DMS 273 treated with DMSO at 0.1 percent for 48 hours (cell line): ENCODE measurements at places on chromosomes 5 and 9.

DNA sequence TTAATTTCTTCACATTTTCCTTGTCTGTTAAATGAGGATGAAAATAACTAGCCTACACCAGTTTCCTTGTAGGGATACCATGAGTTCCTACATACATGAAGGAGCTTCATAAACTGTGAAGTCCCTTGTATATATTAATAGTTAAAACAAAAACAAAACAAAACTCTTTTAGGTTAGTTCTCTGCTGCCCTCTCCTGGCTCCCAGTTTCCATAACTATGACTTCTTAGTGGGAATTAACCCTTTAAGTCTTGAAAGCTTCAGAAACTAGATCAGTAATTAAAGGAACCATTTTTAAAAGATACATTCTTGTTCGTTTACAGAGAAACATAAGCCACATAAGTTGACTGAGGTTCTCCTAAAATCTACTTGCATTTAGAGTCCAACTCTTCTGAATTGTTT lies 500.0 kb upstream of the C9orf72 start:
- DNase-seq, result no peak

GRCh38 chr5:33433303-33434240 lies 7.2 kb upstream of the TARS1 start:
- no peak for DNase-seq

DNA sequence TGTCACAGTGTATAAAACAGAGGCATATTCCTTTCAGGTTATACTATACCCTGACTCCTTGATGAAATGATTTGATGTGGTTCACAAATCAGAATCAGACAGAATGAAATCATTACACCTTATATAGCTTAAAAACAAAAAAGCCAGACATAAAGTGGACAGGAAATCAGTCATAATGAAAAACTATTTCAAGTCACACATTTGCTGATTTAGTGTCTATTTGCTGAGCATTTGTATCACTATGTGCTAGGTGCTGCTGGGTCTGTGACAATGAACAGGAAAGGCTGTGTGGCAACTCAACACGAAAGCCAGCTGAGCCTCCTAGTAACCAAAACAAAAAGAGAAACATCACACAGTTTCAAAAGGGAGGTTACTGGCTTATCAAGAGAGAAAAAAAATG lies 194.0 kb downstream of the EFNA5 start:
- no peak for DNase-seq

DNA sequence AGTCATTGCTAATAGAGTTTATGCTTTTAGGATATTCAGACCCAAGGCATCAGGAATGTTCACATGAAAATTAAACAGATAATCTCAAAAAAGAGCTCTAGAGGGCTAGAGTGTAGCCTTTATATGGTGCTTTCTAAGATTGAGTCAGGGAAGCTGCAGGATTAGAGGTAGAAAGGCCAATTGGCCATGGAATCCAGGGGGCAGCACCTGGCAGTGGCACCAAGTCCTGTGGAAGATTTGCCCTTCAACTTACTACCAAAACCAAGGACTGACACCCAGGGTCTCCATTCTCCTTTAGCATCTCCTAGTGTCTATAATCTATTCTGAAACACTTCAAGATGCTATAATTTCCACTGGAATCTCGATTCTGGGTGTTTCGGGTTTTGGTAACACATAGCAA lies 112.4 kb downstream of the ACER2 start:
- DNase-seq, result no peak

- DNase-seq, result no peak
Observed at GRCh38 chr9:106417685-106418084, 445.3 kb upstream of the ZNF462 start.

- peak; percentile 70 for DNase-seq
Observed at GRCh38 chr5:177454397-177455035, 7.9 kb downstream of the PRR7 start.

- no peak for DNase-seq
Observed at GRCh38 chr9:126607731-126608130, 6.0 kb upstream of the LMX1B start.

GRCh38 chr5:131384173-131384572 lies 120.3 kb downstream of the CDC42SE2 start:
- no peak for DNase-seq

DNA sequence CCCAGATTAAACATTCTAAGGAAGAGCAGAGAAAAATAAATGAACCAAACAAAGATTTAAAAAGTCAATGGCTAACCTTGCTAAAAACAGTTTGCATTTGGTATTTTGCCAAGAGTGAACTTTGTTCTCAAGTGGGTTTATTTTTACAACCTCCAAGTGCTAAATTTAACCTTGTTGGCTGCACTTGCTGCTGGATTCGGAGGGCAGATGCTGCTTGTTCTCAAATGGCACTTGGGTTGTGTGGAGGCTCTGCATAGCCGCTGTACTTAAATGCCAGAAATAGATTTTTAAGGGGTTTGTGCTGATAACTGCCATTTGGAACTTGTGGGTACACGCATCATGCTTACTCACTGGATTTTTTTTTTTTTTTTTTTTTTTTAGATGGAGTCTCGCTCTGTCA lies 13.3 kb upstream of the SPATA24 start:
- peak; percentile 61 for DNase-seq

- no peak for DNase-seq
Observed at GRCh38 chr9:77427256-77427927, 220.7 kb downstream of the GNA14 start.

- DNase-seq, result no peak
Observed at GRCh38 chr5:145775893-145776444, 59.2 kb downstream of the PRELID2 start.

GRCh38 chr5:6829150-6829784 lies 116.0 kb downstream of the TENT4A start:
- DNase-seq, result peak; percentile 16

- no peak for DNase-seq
Observed at GRCh38 chr5:143776951-143777350, 35.0 kb upstream of the HMHB1 start.

- no peak for DNase-seq
Observed at GRCh38 chr5:100444961-100445360, 90.2 kb upstream of the FAM174A start.

- DNase-seq, result no peak
Observed at GRCh38 chr9:82722051-82722450, 340.9 kb downstream of the RASEF start.

DNA sequence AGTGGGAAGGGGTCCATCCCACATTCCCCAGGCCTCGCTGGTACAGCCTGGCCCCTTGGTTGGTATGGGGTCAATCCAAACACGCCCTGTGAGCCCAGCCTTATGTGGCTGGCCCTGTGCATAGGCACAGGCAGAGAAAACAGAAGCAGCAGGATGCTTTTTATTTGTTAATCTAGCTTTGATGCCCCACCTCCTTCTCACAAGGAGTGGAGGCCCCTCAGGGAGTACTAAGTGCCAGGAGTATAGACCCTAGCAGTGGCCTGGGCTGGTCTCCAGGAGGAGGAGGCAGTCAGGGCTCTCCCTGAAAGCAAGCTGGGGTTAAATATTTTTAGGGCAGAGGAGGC lies 14.6 kb upstream of the TCF7 start:
- DNase-seq, result no peak

DNA sequence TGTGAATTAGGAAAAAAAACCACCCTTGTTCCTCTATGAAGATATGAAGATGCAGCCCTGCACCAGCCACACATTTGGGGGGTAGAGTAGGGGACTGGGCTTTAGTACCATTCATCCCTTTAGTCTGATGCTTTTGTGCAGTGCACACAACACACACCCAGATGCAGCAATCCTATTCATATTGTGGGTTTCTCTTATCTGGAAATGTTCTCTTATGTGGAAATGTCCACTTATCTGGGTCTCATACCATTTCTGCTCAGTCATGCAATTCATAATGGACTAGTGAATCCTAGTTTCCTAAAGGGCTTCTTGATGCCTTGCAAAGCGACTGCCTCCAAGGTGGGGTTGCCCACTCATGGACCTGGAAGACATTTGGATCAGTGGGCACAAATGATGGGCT lies 47.8 kb downstream of the C9orf152 start:
- no peak for DNase-seq

DNA sequence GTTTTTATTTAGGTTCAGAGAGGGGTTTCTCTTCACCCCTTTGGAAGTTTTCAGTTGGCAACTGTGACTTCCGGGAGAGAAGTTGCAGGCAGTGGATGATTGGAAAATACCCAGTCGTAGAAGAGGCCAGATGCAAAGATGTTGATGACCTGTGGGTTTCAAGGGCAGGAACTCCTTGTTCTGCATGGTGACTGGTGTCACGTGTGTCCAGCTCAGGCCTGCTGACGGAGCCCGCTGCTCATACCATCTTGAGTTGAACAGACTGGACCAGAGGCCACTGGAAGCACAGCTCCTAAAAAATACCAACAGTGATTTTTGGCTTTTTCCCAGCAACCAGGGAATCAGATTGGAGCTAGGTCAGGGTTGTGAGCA lies 243.9 kb upstream of the KLF4 start:
- DNase-seq, result no peak

GRCh38 chr9:124011460-124012301 lies at the start of gene LHX2:
TSS of gene LHX2 (plus strand) at chr9:124011768. CDS start at chr9:124012349, 581 bp downstream.
- DNase-seq, result peak; percentile 86

GRCh38 chr5:149719666-149720065 lies 10.4 kb upstream of the PPARGC1B start:
- no peak for DNase-seq

DNA sequence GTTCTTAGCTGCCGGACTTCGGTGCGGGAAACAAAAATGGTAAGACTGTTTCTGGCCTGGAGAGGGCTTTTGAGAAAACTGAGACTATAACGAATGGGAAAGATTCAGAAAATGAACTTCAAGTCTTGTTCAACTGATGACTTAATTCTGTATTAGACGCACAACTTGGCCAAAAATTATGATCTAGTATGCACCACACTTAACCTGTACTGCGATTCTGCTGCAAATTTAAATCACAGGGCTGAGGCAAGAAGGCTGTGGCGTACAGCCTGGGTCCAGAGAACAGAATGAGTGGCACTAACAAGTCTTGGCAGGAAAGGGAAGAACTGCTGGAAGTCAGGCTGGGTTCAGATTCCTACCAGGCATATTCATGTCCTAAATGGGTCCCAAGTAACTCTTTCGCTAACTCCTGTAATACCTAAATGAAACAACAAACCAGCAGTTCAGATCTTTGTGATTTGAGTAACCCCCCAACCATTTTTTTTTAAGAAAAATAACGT lies 781 bp upstream of the COL23A1 start:
- no peak for DNase-seq

- no peak for DNase-seq
Observed at GRCh38 chr9:96071076-96071814, 195.8 kb downstream of the ERCC6L2 start.

DNA sequence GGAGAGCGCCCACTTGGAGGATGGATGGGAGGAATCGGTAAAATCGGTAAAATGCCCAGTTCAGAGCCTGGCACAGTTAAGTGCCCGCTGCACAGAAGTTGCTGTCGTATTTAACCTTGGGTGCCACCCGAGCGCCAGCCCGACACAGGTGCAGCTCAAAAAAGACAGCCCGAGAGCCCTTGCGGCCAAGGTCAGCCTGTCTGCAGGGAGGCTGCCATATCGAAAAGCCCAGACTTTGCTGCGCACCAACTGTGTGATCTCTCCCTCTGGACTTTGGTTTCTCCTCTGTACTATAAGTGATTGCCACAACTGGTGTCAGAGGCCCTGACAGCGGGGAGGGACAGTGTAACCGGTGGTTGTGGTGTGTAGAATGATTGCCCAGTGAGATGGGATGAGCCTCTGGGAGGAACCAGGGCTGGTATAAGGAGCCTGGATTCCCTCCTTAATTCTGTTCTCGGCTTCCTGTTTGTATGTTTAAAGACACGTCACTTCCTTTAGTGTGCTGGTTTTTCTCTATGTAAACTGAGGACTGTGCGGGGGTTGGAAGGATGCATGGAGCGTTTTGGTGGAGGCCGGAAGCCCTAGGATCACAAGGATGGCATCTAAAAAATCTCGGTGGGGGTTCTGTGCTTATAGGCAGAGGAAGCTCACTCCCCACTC lies 792 bp downstream of the NTMT1 start:
- no peak for DNase-seq

DNA sequence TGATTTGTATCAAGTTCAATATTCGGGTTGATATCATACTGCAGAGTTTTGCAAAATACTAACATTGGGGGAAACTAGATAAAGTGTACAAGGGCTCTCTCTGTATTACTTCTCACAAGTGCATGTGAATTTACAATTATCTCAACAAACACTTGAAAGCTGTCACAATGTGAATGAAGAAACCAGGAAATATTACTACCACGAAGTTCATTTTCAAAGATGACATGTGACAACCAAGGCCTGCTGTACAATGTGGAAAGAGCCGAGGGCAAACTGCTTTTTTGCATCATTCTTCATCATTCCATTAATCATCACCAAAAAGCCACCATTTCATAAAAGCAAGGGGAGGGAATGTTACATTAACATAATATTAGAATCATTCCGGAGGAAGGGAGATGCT lies 310.0 kb downstream of the GLIS3 start:
- no peak for DNase-seq

DNA sequence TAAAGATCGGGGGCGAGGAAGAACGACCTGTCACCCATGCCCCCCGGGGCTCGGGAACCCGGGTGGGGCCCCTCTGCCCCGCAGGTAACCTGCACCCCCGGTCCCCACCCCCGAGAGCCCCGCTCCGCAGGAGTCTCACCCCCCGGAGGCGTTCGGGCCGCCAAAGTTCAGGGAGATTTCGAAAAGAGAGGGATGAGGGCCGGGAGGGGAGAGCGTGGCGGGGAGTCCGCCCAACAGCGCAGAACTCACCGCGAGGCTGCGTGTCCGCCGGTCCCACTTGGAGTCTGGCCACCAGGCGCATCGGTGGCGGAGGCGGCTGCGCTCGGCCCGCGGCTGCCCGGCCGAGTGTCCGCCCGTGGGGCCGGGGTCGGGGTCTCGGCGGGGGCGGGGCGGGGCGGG lies at the start of gene PHF19:
PHF19 (minus strand) TSS at position 347 of the 399 bp plus-strand sequence. CDS start 2,447 bp downstream, outside the sequence.
- no peak for DNase-seq

DNA sequence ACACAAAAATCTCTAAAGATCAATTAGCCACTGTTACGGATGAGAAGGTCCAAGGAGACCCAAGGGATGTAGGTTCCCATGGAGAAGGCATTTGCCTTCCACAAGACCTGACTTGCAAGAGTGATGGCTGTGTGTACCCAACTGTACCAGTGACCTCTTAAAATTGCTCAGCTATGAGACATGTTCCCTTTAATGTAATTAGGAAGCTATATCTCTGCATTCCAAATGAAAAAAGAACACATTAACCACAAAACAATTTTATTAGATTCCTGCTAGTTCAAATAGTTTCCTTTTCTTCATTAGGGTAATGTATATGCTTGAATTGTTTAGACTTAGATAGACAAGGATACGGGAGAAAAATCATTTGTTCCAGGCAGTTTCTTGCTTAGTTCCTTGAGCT lies 3.3 kb downstream of the OR2Y1 start:
- no peak for DNase-seq

GRCh38 chr5:178564811-178565550 lies 25.2 kb downstream of the COL23A1 start:
- no peak for DNase-seq

GRCh38 chr9:95854386-95855020 lies 21.0 kb upstream of the ERCC6L2 start:
- DNase-seq, result no peak

GRCh38 chr5:141003791-141004611 lies 37.7 kb downstream of the PCDHAC2 start:
- no peak for DNase-seq

- no peak for DNase-seq
Observed at GRCh38 chr9:109166771-109167601, at the start of gene FRRS1L. TSS of gene FRRS1L (minus strand) at chr9:109167249. CDS start at chr9:109167138, 111 bp downstream.
